Right renal cortex interstitium (tissue), 3 donors: ENCODE measurements at places on chromosomes 4 and X.

GRCh38 chr4:39812500-39812899, 114.6 kb downstream of the UBE2K start:
- no peak for DNase-seq

- DNase-seq: no peak
Measured at GRCh38 chr4:110347805-110348204, 128.2 kb upstream of the ENPEP start.

GRCh38 chrX:10665681-10666080, 45.3 kb upstream of the MID1 start:
- no peak for DNase-seq

GRCh38 chr4:61374447-61374891, 174.3 kb downstream of the ADGRL3 start:
- DNase-seq: no peak

GRCh38 chrX:68930542-68931317, 101.9 kb downstream of the EFNB1 start:
- DNase-seq: no peak

GRCh38 chr4:6761649-6762615, 20.6 kb upstream of the KIAA0232 start:
- no peak for DNase-seq

DNA sequence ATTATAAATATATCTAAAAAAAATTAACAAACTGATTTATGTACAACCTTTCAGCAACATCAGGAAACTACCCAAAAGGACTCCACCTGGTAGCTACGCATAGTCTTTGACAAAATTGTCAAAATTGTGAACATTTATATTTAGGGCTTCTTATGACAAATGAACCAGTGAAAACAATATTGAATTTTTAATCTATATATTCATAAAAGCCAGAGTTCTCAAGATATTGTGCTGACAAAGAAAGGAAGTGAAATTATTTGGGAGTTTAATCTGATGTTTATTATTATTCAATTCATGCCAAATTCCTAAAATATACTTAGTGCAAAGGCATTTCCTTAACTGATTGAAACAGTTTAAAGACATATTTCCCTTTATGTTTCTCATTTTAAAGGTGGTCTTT, 5.3 kb upstream of the SULT1B1 start:
- no peak for DNase-seq

- DNase-seq: no peak
Measured at GRCh38 chr4:98639523-98639922, 18.9 kb downstream of the TSPAN5 start.

DNA sequence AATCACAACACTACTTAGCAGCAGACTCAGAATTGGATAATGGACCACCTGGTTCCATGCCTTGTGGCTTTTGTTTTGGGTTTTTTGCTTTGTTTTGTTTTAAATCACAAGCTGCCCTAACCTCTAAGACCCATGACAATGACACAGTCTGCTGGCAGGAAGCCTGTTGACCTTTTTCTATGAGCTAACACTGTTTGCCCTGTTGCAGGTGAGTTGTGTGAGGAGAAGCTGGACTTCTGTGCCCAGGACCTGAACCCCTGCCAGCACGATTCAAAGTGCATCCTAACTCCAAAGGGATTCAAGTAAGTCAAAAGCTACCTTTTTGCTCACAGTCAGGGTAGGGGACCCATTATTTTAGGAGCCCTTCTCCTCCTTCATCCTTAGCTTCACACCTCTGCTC, 110.8 kb upstream of the PACRGL start:
- no peak for DNase-seq

DNA sequence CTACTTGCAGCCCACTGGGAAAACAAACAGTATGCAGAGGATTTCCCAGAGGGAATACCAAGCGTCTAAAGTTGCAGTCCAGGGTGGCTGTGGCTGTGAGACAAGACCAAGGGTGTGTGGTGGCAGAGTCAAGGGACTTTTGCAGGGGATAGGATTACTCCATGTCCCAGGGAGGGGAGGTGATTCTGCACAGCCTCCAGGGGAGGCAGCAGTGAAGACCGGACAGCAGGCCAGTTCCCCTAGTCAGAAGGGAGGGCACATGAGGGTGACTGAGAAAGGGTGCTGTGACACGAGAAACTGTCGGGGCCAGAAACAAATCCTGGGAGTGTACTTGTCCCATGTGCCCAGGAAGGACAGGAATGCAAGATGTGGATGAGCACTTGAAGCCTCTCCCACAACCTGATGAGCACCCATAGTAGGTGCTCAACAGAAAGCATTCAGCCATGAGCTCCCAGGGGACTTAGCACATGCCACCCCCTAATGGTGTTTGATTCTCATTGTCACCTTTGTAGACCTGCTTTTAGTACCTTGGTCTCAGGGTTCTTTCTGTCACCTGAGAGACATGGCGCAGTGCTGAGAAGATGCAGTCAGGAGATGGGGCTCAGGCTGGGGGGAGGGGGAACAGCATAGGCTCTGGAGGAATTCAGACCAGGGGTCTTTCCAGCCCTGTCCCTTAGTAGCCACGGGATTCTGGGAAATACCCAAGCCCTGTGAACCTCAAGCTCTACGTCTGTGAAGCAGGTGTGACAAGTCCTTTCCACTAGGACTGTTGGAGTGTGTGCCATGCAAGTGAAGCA, 18.1 kb upstream of the HSFX3 start:
- DNase-seq: no peak

- DNase-seq: no peak
Measured at GRCh38 chrX:109656774-109657173, 31.8 kb upstream of the KCNE5 start.

GRCh38 chrX:105221374-105221773, 880 bp upstream of the TEX13A start:
- DNase-seq: no peak

- no peak for DNase-seq
Measured at GRCh38 chr4:128477540-128477939, 189.9 kb upstream of the PGRMC2 start.
